SJSA1 (cell line): ENCODE measurements at places on chromosomes 1 and 21. TPM values are rescaled to one million over a fixed set of nuclear protein-coding genes. Genes with fewer than 3 reads are reported as not detected.

DNA sequence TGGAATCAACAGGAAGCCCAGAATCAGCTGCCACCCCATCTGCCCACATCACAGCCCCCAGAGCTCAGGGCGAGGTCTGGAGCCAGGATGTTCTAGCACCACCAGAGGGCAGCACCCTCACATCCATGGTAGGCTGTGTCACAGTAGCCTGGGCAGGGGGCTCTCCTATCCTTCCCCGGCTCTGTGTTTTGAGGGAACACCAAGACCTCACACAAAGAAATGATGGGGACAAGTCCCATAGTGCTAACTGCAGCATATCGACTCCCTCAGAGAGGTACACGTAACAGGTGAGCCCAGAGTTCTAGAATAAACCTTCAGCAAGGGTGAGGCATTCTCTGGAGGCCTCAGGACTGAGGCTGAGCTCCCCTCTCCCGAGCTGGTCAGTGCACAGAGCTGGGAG, 2.3 kb upstream of the KCNC4 start:
- peak; percentile 63 for DNase-seq

DNA sequence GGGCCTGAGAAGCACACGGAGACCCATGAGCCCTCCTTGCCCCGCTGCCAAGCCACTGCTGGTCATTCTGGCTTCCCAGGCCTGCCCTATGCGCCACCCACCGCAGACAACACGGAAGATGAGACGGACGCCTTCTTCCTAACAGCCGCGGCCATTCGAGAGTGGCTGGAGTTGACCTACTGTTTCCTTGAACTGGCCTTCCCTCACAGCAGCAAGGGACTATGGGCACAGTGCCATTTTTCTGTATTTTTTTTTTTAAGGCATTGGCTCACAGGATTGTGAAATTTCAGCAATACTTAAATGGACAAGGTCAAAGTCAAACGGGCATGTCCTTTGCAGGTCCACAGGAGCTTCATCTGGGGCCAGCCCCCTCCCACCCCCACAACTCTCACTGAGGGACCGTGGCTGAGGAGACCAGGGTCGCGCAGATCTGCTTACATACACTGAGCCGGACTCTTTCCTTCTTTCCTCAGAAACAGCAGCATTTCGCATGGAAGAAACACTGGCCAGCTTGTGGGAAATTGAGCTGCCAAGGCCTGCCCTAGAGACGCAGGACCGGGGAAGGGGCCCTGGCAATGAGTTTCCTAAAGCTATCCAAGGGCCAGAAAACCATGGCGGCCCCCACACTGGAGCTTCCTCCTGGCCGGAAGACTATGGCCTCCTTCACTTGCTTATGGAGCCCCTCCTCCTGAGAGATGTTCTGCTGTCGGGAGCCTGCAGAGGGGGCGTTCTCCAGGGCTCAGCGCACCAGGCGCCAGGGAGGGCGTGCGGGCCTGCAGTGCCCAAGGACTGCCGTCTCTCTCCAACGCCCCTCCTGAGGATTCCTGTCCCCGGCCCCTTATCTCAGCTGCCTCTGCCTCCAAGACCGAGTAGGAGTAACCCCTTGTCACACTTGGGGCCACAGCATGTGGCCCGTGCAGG, 98.9 kb downstream of the PGBD5 start:
- DNase-seq = no peak

GRCh38 chr1:154791292-154792166, 78.6 kb downstream of the KCNN3 start:
- DNase-seq = no peak

- no peak for DNase-seq
Measured at GRCh38 chr1:184068354-184068753, 16.8 kb downstream of the TSEN15 start.

GRCh38 chr21:35149698-35150097, 100.6 kb upstream of the RUNX1 start:
- DNase-seq = peak; percentile 50

- DNase-seq = no peak
Measured at GRCh38 chr1:214028649-214029406, 41.1 kb downstream of the PROX1 start.

- DNase-seq = peak; percentile 64
Measured at GRCh38 chr1:9689971-9690381, 38.4 kb downstream of the PIK3CD start.

DNA sequence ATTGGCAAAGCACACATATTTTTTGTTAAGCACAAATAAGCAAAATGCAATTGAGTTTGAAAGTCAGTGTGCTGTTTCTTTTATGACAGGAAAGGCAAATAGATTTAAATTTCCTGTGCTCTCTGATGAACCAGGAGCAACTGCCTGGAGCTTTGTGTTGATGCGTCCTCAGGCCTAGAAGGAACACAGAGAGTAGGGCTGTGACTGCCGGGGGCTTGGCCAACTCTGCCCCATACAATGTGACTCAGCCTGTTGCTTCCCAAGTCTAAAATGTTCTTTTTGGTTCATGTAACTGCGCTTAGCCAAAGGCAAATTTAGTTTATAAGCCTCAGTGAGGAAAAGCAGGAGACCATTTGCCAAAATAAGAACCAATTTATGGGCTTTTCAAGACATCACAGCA, 37.5 kb downstream of the TOR1AIP2 start:
- DNase-seq = no peak

- DNase-seq = peak; percentile 81
Measured at GRCh38 chr1:966704-967300, 520 bp downstream of the PLEKHN1 start.

GRCh38 chr21:38986406-38986805, 180.7 kb downstream of the ETS2 start:
- DNase-seq = no peak

GRCh38 chr1:76715474-76715873, 151.8 kb upstream of the ST6GALNAC5 start:
- DNase-seq = no peak

DNA sequence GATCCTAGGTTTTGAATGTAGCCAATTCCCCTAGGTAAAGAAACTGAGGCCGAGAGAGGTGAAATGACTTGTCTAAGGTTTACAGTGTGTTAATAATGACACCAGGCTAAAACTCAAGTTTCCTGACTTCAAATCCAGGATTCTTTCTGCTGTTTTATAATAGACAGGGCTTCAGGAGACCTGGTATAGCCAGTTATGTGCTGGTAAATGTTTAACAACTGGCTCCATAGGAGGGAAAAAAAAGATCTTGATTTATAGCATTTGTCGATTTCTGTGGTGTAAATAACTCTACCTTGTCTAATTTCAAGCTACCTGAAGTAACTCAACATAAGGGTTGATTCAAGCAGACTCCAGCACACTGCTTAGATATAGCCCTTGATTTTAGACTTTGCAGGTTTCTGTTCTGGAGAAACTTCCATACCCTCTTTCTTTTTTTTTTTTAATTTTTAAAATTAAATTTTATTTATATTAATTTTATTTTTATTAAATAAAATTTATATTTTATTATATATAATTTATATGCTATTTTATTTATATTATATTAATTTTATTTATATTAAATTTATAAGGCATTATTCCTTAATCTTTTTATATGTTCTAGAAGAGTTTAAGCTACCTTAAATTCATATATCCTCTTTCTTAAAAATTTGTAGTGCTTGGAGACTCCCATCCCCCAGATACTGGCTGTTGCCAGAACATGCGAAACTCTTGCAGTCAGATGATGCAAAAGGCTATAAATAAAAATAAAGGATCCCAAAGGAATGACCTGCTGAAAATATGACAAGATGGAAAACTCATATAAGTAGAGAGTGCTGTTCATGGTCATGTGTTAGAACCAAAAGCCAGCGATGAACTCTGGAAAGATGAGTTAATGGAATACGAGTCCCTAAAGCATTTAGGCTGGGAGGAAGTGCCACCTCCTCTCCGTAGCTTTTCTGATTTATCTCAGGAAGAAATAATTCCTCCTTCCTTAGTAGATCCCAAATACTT, 35.4 kb upstream of the SRSF10 start:
- no peak for DNase-seq

The ATP1A2 gene
- 1.2 TPM in 1 of 2 replicates, not detected in the other for total RNA-seq

DNA sequence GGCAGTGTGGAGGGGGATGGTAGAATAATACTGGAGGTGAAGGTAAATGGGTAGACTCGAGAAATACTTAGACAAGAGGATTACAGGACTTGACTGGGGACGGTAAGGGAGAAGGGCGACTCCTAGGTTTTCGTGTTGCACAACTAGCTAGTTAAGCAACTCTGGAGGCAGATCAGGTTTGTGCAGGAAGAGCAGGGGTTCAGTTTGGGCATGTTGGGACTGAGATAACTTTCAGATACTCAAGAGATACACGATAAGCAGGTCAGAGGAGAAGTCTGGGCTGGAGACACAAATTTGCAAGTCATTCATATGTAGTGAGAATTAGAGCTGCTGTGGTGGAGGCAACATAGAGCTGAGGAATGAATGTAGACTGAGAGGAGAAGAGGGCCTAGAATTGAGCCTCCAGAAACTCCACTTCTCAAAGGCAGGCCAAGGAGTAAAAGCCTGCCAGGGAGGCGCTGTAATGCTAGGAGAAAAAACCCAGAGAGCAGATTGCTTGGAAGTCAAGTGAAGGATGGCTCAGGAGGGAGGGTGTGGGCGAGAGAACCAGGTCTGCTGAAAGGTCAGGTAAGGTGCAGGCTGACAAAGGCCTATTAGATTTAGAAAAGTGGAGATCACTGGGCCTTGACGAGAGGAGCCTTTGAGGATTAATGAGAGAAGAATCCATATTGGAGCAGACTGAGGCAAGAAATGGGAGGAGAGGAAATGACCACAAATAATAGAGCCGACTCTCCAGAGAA, 20.8 kb downstream of the MAB21L3 start:
- no peak for DNase-seq

The OR2W3 gene
- total RNA-seq = not detected in 2 replicates

DNA sequence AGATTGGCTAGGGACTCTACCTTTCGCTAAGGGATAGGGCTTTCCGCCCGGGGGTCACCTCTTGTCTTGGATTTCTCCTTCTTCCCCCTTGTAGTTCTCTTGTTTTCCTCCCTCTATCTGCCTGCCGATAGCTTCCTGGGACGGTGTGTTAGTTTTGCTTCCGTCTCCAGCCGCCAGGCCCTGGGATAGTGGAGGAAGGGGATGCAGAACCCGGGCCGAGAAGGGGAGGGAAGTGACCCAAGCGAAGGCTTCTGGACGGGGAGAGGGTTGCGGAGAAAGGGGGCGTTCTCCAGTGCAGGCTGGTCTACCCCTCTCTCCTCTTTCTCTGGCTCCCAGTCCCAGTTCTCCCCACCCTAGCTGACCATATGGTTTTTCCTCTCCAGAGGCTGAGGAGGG, 871 bp downstream of the TUFT1 start:
- no peak for DNase-seq

DNA sequence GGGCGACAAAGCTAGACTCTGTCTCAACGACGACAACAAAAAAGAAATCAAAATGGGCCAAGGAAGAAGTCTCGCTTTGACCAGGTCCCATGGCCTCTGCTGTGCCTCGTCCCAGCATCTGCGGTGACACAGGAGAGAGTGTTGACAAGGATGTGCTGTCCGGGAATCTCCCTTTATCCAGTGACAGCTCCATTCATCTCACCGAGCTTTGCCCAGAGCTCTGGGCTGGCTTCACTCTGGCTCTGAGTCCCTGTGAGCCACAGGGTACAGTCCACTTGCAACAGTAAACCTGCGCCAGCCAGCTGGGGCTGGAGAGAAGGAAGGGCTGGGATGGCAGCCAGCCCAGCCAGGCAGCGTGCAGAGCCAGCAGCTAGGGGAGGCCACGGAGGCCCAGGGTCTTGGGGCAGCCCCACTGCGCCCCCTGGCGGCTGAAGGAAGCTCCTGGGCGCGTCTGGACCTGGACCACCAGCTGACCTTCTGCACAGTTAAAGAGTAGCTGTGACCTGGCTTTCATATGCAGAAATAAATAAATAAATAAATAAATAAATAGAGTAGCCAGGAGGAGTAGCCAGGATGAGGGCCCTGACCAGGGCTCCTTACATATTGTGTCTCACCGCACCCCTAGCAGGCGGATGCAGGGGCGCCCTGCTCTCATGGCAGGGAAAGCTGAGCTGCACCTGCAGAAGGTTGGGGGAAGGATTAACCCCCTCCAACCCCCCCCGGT, 29.7 kb downstream of the ENO1 start:
- peak; percentile 87 for DNase-seq

- DNase-seq = peak; percentile 83
Measured at GRCh38 chr1:154867064-154867825, 2.8 kb downstream of the KCNN3 start.

DNA sequence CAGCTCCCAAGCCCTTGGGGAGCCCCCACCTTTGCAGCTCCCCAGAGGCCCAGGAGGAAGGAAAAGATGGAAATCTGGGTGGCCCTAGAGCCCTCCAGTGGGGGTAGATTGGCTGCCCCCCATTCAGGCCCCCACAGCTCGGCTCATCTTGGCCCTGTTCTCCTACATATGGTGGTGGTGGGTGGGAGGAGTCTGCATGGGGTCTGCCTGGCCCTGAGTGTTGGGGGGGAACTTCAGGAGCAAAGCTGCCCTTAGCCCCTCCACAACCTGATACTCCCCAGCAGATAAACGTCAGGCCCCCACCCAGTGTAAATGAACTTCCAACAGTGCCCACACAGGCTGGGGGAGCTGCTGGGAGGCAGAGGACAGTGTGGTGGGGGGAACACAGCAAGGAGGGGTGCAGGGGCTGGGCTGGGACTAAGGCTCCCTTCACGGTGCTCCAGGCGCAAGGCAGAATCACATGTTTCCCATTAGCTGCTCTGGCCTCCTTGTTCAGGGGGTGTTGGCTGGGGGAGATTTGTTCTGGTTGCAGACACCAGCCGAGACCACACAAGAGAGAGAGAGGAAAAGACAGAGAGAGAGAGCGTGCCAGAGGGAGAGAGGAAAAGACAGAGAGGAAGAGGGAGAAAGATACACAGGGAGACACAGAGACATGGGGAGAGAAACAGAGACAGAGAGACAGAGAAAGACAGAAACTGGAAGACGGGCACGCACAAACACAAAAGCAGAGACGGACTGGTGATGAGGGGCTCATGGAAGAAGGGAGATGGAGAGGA, 42.6 kb downstream of the AHDC1 start:
- DNase-seq = no peak

- no peak for DNase-seq
Measured at GRCh38 chr1:55067022-55067778, 27.9 kb downstream of the PCSK9 start.

The CELA2B gene
- not detected in 2 replicates for total RNA-seq

The KCNAB2 gene
- 3.4 and 3.9 TPM in 2 replicates for total RNA-seq
